Stimulated activated CD4-positive, alpha-beta T cell treated with anti-CD3 and anti-CD28 coated beads, Interleukin-4, amount 100 ng/mL, for 24 hours (primary cell): ENCODE measurements at places on chromosomes 6 and 20.

GRCh38 chr20:39878809-39879208, 810.2 kb downstream of the MAFB start:
- DNase-seq = no peak

DNA sequence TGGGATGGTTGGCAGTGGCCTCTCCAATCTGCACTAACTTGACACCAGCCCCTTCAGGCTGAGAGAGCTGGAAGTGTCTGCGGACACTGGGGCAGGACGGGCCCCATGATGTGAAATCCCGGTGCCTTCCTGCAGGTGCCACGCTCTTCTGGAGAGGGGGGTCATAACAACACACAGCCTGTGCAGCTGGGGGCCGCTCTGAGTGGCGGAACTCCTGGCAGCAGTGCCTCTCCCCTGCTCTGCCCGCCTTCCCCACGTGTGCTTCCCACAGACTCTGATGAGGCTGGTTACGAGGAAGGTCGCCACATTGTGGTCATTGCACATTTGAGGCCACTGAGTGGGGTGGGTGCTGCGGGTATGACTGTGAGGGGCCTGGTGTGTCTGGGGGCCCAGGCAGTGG, 145.2 kb downstream of the DTNBP1 start:
- DNase-seq = no peak

- no peak for DNase-seq
Observed at GRCh38 chr6:147161974-147162495, 42.2 kb upstream of the STXBP5 start.

DNA sequence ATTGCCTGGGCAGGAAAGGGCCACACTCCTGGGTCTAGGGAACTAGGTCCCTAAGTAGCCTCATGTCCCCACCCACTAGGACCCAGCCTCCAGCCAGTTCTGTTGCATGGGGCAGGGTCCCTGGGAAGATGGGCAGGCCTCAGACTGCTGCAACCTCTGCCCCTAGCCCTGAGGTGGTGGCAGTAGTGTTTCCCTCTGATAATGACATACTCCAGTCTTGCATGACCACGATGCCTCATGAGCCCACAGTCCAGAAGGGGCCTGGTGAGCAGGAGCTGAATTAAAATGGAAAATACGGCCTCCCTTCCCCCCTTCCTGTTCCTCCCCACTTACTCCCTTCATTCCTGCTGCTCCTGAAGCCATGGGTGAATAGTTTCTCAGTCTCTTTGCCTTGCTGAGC, 36.0 kb upstream of the SCRT2 start:
- no peak for DNase-seq

DNA sequence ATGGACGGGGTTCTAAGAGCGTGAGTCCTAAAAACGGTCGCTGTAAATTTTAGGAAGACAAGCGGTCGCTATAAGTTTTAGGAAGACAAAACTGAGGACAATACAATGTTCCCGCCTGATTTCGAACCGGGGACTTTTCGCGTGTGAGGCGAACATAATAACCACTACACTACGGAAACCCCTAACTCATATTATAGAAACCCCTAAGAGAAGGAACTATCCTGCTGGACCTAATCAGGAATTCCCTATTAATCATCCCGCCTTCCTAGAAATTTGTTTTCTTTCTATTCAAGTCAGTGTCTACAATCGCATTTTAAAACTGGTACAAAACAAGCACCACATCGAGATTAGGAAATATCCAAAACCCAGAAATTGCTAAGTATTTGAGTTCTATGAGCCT, 183.8 kb downstream of the OR2B2 start:
- no peak for DNase-seq

- DNase-seq = no peak
Observed at GRCh38 chr20:48642105-48642880, 185.5 kb downstream of the PREX1 start.

GRCh38 chr6:119858901-119859300, 509.3 kb upstream of the MAN1A1 start:
- DNase-seq = no peak

GRCh38 chr6:85460921-85461797, 11.3 kb downstream of the NT5E start:
- DNase-seq = no peak

DNA sequence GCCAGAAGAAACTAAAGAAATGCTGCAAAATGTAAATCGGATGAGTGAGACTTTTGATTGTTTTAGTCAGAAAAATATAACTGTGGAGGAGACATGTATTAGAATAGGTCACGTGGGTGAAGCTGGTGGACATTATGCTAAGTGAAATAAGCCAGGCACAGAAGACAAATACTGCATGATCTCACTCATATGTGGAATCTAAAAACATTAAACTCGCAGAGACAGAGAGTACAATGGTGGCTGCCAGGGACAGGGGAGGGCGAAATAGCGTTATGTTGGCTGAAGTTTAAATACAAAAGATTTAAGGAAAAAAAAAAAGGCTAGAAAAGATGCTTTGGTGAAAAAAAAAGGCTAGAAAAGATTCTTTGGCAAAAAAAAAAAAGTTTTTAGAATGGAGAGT, 63.5 kb upstream of the HDDC2 start:
- no peak for DNase-seq

- no peak for DNase-seq
Observed at GRCh38 chr6:3701631-3702030, 49.9 kb downstream of the PXDC1 start.

DNA sequence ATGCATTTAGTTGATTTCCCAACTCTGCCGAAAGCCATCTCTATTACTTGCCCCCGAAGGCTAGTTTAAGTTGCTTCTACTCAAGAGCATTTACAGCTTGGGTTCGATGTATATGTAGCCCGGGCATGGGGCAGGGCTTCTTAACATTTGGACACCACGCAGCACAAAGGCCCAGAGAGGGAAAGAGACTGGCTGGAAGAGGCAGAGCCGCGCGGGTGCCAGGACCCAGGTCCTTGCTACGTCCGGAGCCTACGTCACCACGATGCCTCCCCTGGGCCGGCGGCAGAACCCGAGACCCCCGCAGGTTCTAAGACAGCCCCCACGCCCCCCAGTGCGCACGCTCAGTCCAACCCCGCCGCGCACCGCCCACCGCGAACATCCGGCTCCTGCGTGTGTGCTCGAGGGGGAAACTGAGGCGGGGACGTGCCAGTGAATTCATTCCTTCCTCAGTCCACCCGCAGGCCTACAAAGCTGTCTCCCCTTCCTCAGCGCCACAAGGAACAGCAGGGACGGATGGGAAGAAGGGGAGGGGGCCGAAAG, 367 bp upstream of the PCIF1 start:
- no peak for DNase-seq

- DNase-seq = no peak
Observed at GRCh38 chr20:61296629-61297019, 44.6 kb downstream of the CDH4 start.

DNA sequence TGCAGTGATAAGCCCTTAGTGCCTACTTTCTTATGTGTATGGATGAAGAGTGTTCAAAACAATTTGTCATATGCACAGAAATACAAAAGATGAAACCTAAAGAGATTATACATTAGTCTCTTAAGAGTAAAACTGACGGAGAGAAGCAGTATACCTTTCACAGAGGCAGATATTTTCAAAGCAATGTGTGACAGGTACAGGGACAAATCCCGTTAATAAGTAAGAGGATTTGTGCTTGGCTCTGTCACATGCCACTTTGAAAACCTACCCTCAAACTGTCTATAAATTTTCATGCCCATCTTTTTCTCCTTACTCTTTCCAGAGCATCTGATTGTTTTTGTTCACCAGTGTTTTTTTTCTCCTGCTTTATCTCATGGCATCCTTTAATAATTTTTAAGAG, 741.3 kb upstream of the MMS22L start:
- DNase-seq = no peak

DNA sequence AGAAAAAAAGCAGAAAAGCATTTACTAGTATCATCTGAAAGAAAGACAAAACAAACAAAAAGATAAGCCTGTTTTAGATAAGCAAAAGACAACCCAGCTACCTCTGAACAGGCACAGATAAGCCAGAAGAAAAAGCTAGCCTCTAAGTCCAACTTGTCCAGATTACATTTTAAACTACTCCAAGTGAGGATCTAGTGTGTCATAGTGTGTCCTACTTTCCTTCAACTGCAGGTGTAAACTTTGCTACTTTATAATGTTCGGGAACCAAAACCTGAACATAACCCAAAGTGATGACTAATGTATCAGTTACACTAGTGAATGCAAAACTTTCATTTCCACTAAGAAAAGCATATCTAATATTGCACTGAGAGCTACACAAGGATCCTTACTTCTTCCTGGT, 19.5 kb downstream of the ADNP start:
- no peak for DNase-seq
